ENCODE measurements at places on chromosomes 7 and 10.

- no peak for DNase-seq
Measured at GRCh38 chr10:114686013-114686412, 27.9 kb upstream of the ABLIM1 start.

DNA sequence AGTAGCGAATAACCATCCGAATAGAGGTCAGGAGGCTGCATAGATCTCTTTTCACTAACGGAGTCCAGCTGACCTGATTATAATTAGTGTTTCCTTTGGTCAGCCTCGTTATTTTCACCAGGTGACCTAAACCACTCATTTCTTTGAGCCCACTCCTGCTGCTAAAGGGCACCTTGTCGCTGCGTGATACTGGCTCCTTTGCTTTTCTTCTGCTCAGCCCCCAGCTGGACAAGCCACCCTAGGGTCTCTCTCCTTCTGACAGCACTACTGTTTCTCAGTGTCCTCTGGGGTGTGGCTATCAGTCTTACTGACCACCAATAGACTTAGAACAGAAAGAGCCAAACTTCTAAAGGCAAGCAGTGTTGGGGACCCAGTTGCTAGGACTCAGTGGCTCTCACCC, 2.7 kb upstream of the IGFBP3 start:
- no peak for DNase-seq

DNA sequence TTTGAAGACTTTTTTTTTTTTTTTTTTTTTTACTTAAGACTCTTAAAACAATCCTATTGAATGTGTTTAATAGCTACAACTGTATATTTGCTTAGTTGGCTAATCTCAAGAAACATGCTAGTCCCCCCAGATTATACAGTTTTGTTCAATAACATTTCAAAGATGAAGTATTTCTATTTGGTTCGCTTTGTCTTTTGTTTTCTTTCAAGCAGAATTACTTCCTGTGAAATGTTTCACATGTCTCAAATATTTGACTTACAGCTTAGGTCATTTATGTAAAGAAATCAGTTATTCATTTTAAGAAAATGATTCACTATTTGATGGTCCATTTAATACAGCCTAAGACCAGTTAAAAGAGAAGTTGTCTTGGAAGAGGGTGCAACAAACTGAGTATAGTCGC, 12.8 kb upstream of the LAMB1 start:
- no peak for DNase-seq

DNA sequence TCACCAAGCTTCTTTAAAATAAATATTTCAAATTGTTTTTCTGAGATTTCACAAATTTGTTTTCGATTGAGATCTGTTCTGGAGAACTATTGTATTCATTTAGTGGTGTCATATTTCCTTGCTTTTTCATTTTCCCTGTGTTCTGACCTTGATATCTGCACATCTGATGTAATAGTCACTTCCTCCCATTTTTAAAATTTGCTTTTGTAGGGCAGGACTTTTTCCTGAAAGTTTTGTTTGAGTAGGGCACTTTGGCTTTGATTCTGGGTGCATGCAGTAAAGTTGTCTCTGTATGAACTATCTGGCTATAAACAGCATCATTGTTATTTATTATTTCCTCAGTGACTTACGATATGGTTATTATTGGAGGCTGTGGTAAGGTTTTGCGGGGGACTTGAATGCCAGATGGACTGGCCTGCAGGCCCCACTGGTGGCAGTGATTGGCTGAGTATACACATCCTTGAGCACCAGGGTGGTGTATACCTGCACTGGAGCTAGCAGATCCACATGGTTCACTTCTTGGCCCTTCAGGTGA, 83.6 kb downstream of the CSTF2T start:
- no peak for DNase-seq

DNA sequence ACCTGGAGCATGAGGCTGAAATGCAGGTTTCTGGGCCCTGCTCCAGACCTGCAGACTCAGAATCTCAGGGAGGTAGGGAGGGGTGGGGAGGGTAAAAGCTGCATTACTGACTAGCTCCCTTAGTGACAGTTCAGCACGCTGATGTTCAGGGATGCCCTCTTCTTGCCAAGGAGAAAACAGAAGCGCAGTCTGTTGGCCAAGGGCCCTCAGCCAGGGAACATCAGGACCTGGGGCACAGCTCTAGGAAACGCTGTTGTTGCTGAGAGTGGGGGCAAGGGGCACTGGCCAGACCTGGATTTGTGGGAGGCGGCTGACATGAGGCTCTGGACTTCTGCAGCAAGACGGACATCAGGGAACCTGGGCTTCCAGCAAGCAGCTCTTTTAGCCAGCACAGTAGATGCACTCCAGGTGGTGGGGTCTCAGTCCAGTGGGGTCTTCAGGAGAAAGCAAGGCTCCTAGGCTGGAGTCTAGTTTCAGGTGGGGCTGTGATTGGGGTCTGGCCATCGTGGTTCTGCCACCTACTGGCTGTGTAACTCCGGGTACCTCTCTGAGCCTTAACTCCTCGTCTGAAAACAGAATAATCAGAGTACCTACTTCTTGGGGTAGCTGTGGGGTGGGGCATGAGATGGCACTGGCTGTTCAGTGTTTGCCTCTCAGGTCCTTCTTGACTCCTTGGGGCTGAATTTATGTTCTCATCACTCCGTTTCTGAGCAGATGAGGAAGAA, 72.9 kb upstream of the PRLHR start:
- DNase-seq = no peak

GRCh38 chr7:151637781-151638261, 118.1 kb upstream of the RHEB start:
- DNase-seq = no peak

GRCh38 chr7:567305-567883, 47.7 kb upstream of the PDGFA start:
- no peak for DNase-seq

GRCh38 chr7:10181996-10182395, 791.7 kb upstream of the PHF14 start:
- DNase-seq = no peak

DNA sequence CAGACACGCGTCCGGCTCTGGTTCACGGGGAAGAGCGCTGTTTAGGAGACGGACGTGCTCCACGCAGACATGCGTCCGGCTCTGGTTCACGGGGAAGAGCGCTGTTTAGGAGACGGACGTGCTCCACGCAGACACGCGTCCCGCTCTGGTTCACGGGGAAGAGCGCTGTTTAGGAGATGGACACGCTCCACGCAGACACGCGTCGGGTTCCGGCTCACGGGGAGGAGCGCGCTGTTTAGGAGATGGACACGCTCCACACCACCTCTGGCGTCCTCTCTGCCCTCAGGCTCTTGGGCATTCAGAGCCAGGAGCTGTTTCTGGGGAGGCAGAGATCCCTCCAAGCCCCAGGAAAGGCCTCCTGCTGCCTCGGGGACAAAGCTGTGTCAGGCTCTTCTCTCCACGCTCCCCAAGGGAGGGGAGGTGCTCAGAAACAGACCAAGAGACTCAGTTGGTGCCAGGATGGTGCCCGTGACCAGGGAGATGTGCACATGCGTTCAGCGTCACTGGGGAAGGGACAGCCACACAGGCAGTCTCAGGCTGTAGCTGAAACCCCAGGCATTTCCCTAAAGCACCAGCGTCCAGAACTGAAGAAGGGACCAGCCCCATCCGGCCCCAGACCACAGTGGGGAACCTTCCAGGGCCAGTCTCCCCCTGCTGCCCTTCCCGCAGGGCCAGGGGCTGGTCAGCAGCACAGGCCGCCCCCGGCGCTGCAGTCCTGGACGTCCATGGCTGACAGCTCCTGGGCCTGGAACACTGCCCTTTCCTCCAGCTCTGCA, 175.6 kb downstream of the ELFN1 start:
- DNase-seq = no peak

- DNase-seq = no peak
Measured at GRCh38 chr7:80186721-80187120, 52.1 kb downstream of the GNAI1 start.

- DNase-seq = no peak
Measured at GRCh38 chr7:157830331-157830730, 493.5 kb downstream of the DNAJB6 start.

DNA sequence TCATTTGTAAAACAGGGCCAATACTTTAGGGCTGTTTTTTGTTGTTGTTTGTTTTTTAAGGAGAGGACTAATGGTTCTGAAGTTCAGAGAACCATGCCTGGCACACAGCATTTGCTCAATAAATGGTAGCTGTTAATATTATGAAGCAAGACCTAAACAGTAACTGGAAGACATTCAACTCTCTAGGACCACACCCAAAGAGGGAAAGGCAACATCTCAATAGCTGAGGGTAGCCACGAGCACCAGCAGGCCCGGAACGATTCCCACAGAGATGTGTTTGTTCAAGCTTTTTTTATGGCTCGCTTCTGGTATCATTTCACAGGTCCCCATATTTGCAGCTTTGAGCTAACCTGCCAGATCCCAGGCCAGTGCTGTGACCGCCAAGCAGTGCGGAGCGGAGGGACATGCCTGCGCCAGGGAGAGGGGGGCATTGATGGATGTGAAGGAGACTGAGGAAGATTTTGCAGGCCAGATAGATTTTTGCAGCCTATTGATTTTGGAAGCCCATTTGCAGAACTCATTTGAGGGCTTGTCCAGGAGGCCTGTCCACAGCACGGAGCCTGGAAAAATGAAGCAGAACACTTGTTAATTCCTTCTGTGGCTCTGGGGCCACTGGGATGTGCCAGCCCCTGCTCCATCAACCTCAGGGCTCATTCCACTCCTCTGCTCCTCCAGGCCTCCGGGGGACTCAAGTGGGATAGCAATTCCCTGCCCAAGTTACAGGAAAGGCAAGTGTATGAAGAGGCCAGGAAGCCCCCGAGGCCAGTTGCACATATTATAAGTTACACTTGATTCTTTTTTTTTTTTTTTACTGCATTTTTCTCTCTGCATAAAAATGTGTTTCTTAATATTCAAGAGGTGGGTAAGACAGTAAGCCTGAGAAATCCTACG, 57.3 kb upstream of the FGFR2 start:
- DNase-seq = no peak

DNA sequence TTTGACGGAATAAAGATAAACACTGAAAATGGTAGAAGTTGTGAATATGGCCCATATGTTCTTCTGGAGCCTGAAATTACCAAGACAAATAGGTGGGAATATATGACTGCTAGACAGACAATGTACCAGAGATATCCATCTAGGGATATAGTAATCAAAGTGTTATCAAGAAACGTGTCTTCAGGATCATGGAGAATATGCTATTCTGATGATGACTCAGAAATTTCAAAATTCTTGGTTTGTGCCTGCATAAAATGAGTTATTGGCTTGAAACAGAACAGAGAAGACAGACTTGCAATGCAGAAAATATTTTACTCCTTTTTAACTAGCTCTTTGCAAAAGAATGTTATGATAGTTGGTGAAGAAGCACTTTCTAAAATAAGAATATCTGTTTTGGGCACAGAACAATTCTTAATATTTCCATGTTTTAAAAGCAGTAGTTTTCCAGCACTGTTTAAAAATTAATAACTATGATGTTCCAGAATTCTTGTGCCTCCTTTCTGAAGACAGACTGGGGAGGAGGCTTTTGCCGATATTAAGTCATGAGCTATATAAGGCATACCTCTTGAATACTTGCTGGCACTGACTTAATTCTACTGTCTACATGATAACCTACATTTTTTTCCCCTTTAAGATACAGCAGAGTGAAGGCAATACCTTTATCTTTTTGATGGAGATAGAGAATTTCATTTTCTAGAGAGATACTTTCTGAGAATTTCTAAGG, 34.4 kb upstream of the CABCOCO1 start:
- no peak for DNase-seq

DNA sequence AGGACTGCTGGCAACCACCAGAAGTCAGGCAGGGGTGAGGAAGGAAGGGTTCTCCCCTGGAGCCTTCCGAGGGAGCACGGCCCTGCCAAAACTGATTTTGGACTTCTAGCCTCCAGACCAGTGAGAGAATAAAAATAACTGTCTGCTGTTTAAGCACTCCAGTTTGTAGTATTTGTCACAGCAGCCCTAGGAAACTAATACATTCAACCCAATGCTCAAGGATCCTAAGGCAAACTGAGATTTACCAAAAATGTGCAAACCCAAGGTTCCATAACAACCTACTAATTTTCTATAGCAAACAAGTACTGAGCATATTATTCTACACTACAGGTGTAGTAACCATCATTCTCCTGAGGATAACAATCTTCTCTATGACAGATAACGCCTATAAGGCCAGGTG, 18.6 kb downstream of the ARHGAP12 start:
- no peak for DNase-seq

DNA sequence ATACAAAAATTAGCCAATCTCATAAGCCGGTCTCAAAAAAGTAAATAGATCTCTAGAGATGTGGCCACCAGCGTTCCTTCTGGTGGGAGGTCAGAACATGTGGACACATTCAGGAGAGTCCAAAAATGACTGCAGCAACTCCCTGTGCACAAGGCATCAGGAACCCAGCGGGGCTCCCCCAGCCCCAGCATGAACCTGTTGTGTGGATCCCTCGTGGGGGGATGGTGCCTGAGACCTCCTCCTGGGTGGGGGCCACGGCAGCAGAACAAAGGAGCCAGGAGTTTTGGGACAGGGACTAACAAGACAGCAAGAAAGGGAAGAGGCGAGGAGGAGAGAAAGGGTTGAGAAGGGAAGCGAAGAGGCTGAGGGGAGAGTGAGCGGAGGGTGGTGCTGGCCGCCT, 121.8 kb downstream of the WDR37 start:
- no peak for DNase-seq

- no peak for DNase-seq
Measured at GRCh38 chr10:11093771-11094736, 76.4 kb downstream of the CELF2 start.
